ENCODE measurements at places on chromosomes 3 and 15.

DNA sequence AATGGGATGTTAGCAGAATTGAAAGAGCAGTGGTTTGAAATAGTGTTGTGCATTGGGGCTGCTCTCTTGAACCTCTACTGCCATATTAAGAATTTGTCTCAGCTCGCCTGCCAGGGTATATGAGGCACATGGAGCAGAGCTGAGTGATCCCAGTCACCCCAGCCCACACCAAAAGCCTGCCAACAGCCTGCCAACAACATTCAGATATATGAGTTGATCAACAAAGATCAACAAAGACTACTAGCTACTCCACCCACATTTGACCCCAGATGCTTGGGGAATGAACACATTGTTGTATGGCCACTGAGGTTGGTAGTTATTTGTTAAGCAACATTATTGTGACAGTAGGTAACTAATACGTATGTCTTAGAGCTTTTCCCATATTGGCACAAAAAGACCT lies 570.9 kb upstream of the IL12A start:
- DNase-seq, result no peak

DNA sequence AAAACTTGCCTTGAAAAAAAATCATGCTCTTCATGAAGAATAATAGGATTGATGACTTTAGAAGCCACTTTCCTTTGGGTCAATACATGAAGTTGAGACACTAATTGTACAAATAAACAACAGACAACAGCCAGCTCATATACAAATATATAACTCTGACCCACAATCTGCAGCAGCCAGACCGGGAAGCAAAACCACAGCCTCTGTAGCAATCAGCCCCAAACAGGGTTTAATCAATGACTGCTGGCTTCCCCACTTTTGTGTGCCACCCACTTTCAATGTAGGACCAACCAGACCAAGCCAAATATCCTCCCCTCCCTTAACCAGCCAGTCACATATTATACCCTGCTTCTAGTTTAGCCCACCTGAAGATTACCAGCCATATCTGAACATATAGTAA lies 39.0 kb downstream of the IFT57 start:
- no peak for DNase-seq

DNA sequence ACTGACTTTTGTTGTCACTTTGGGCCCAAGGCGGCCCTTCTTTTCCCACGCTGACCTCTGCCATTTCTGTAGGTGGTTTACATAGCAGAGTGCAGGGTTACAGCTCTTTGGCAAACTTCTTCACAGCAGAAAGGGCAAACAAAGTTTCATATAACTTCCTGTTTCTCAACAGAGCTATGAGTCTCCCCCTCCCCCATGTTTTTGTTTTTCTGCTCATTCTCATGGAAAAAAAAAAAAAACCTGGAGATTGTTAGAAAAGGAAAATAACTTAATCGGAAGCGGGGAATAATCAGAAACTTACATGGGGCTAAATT lies 342.0 kb upstream of the NR2F2 start:
- no peak for DNase-seq

GRCh38 chr3:129576514-129577352 lies 29.7 kb downstream of the PLXND1 start:
- DNase-seq, result peak; percentile 20

- no peak for DNase-seq
Measured at GRCh38 chr3:38840987-38841386, 25.0 kb upstream of the SCN10A start.

- no peak for DNase-seq
Measured at GRCh38 chr3:7929319-7929889, 572.2 kb upstream of the LMCD1 start.

GRCh38 chr3:28240441-28240840 lies 978 bp upstream of the CMC1 start:
- no peak for DNase-seq

- no peak for DNase-seq
Measured at GRCh38 chr3:10454907-10455544, 50.4 kb downstream of the ATP2B2 start.

- DNase-seq, result no peak
Measured at GRCh38 chr3:40753291-40753770, 228.6 kb downstream of the ZNF621 start.

DNA sequence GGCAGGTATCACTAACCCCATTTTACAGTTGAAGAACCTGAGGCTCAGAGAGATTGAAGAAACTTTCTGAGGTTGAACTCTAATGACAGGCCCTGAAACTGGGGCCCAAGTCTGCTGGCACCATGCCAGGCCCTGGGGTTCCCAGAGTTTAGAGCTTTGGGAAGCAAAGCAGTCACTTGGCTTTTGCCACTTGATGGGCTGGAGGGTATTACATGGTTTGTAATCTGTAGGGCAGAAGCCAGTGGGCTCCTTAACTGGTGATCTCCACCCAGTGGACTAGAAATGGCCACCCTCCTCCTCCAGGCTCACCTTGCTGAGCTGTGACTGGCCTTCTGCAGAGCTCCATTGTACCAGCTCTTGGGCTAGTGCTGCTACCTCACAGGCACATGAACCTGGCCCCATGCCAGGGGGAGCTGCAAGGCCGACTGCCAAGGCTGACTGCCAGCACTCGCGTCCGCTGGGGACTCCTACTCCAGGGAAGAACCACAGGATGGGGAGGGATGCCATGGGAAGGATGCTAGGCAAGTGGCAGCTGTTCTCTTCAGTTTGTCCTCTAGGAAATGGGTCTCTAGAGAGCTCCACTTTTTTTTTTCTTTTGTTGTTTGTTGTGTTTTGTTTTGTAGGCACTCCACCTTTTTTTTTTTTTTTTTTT lies 104.8 kb downstream of the ETFA start:
- no peak for DNase-seq

- no peak for DNase-seq
Measured at GRCh38 chr3:12507591-12508281, 23.5 kb downstream of the TSEN2 start.

GRCh38 chr15:100772478-100772877 lies 107.2 kb upstream of the ALDH1A3 start:
- DNase-seq, result no peak

DNA sequence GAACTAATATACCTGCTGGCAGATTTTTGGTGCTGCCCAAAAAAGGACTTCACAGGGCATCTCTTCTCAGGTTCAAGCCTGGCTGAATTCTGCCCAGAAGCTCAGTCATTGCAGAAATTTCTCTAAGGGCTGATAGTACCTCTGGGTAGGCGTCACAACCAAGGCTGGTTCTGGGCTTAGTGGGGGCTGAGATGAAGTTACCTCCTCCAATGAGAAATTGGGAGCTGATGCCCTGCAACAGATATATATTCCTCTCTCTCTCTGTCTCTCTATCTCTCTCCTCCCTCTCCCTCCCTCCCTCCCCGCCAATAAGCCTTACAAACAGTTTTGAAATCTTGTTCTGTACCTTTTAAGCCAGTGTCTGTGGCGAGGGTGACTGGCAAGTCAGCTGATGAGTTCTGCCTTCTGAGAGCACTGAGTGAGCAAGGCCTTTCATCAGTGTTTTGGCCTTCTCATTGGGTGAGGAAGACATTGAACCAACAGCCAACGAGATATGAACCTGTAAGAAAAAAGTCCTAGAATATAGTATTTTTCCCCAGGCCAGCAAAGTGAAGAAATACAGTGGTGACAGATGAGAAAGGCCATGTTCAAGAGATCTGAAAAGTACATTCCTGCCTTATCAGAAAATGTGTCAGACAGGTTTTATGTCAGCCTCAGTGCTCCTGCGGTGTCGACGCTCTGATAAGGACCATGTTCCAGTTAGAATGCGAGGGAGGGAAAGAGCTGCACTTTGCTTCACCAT lies 45.5 kb downstream of the TMEM39A start:
- DNase-seq, result no peak

DNA sequence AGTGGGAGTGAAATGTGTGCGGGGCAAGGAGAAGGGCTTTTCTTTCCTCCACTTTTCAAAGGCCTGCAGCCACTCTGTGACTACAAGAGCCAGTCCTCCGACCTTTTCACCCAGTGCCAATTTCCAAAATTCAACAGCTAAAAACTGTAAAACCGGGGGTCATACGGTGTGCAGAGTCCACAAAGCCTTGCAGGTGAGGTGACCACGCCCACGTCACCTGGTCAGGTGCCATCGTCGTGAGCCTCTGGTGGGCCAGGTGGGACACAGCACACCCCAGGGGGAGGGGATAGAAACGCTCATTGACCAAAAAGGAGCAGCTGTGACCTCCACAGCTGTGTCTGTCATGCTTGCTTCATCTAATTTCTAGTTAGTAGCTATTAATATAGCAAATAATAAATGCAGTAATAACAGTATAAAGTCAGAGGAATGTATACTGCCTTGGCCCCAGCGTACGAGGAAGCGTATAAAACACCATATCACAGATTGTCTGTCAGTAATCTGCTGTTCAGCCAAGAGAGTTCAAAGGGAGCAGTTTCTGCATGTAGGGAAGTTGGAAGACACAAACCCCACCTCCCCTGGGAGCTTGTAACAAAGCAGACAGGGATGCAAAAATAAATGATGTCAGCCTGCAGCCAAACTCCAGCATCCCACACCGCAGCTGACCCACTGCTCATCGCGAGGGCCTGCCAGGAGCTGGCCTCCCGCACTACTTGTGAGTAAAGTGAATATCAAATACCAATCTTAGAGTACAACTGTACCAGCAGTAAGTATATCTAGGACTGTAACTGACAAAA lies 86.7 kb downstream of the VGLL4 start:
- no peak for DNase-seq
